Mesothelial cell of epicardium (in vitro differentiated cells): ENCODE measurements at places on chromosomes 7 and 10.

GRCh38 chr7:17009007-17009719 lies 127.4 kb upstream of the AGR3 start:
- H3K4me1 ChIP-seq: no peaks in the 10 kb centered on the region
- no peak overlapping the region for H3K4me3 ChIP-seq
- no peak for DNase-seq
- H3K36me3 ChIP-seq: peaks cover 9% of the 10 kb centered on the region

- H3K27ac ChIP-seq: peak overlapping the region; percentile 97
- H3K27me3 ChIP-seq: no peaks in the 10 kb centered on the region
- peaks cover 25% of the 10 kb centered on the region for H3K4me1 ChIP-seq
- H3K4me3 ChIP-seq: peak overlapping the region; percentile 75
Observed at GRCh38 chr10:102393411-102394078, 2.0 kb upstream of the NFKB2 start.

DNA sequence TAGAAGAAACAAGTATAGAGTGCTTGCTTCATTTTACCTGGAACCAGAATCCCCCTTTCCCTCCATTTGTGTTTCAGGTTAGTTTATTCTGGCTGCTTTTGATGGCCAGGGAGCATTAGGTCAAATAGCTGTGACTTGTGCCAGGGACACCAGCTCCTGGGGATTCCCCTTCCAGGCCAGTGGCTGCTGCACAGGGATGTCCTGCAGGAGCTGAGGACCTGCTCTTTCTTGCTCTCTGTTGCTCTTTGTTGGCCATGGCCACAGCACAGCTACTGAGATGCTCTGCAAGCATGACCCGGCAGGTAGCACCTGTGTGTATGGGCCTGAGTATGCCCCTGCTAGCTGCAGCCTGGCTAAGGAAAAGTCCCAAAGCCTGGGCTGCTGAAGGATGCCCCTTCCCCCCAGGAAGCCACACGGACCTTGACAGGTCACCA lies 208.9 kb downstream of the EBF3 start:
- H3K27me3 ChIP-seq: no peaks in the 10 kb centered on the region
- H3K36me3 ChIP-seq: peaks cover 16% of the 10 kb centered on the region
- no peak overlapping the region for H3K27ac ChIP-seq
- H3K4me3 ChIP-seq: no peak overlapping the region
- no peaks in the 10 kb centered on the region for H3K4me1 ChIP-seq

GRCh38 chr7:149319376-149319775 lies 57.4 kb downstream of the ZNF783 start:
- peaks cover 25% of the 10 kb centered on the region for H3K27me3 ChIP-seq
- no peak overlapping the region for H3K27ac ChIP-seq
- no peak for DNase-seq
- no peaks in the 10 kb centered on the region for H3K4me1 ChIP-seq
- H3K4me3 ChIP-seq: no peak overlapping the region

DNA sequence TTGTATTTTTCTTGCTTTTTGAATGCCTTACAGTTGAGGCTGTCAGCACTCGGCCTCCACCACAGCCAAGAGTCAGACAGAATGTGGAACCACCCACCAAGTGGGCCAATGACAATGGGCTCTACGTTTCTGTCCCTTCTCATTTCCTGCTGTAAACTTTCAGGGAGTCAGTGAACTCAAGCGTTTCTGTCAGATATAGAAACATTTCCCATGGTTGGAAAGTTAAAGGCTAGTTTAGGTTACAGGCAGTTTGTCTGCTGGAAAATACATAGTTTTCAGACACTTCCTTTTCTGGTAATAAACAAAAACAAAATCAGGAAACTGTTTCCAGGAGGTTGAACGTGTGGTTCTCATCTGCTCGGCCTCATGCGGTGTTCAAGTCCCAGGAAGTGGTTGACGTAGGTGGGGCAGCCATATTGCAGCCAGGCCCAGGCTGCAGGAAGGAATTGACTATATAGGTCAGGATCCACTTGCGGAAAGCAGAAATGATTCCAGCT lies 245.1 kb downstream of the CAMK1D start:
- no peaks in the 10 kb centered on the region for H3K36me3 ChIP-seq
- H3K4me3 ChIP-seq: no peak overlapping the region
- H3K4me1 ChIP-seq: no peaks in the 10 kb centered on the region
- H3K27ac ChIP-seq: no peak overlapping the region
- H3K27me3 ChIP-seq: peaks cover 7% of the 10 kb centered on the region

GRCh38 chr7:117393781-117394180 lies 33.5 kb downstream of the ASZ1 start:
- H3K27me3 ChIP-seq: no peaks in the 10 kb centered on the region
- H3K36me3 ChIP-seq: peaks cover 5% of the 10 kb centered on the region
- H3K4me1 ChIP-seq: no peaks in the 10 kb centered on the region
- H3K4me3 ChIP-seq: no peak overlapping the region

DNA sequence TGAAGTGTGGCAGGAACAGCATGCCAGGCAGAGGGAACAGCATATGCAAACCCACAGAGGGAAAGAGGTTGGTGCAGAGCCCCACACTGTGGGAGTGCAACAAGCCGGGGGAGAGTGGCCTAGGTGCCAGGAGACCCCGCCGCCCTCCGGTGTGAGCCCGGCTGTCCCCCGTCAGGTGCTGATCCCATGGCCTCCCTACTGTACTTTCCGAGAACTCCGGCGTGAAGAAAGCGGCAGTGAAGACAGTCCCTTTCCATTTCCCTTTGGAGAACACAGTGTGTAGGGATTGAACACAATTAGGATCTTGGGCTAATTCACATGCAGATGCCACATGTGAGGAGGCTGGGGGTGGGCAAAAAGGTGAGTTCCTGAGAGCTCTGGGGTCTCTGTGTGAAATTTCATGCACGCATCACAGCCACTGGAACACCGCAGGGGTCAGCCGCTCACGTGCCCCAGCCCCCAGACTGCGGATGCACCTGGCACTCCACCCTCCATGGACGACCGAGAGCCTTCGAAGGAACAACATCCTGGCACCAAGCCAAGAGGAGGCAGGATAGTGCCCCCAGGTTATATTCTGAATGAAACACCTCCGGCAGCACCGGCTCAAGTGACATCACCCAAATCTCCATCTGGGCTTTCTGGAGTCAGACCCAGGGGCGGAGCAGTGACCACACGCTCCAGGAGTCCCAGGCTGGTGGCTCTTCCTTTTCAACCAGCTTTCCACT lies 82.1 kb upstream of the PPP2R2D start:
- H3K27ac ChIP-seq: no peak overlapping the region
- no peaks in the 10 kb centered on the region for H3K4me1 ChIP-seq
- peak; percentile 32 for DNase-seq
- H3K27me3 ChIP-seq: peaks cover 24% of the 10 kb centered on the region

- no peaks in the 10 kb centered on the region for H3K27me3 ChIP-seq
- no peak overlapping the region for H3K27ac ChIP-seq
- DNase-seq: no peak
- no peaks in the 10 kb centered on the region for H3K36me3 ChIP-seq
- H3K4me1 ChIP-seq: peaks cover 13% of the 10 kb centered on the region
Observed at GRCh38 chr10:73959484-73960243, 38.3 kb upstream of the VCL start.

- no peak overlapping the region for H3K4me3 ChIP-seq
- H3K36me3 ChIP-seq: peaks cover 9% of the 10 kb centered on the region
- no peak for DNase-seq
- peaks cover 4% of the 10 kb centered on the region for H3K4me1 ChIP-seq
Observed at GRCh38 chr7:2564970-2565540, 6.3 kb downstream of the IQCE start.

GRCh38 chr10:327889-328852 lies 192.9 kb downstream of the ZMYND11 start:
- H3K4me3 ChIP-seq: no peak overlapping the region
- no peaks in the 10 kb centered on the region for H3K27me3 ChIP-seq
- H3K27ac ChIP-seq: no peak overlapping the region
- H3K36me3 ChIP-seq: peaks cover 27% of the 10 kb centered on the region
- DNase-seq: no peak

- H3K4me3 ChIP-seq: no peak overlapping the region
- H3K36me3 ChIP-seq: no peaks in the 10 kb centered on the region
- H3K27ac ChIP-seq: peak overlapping the region; percentile 17
- H3K27me3 ChIP-seq: no peaks in the 10 kb centered on the region
Observed at GRCh38 chr7:156897673-156898072, 4.7 kb upstream of the LMBR1 start.

- H3K4me1 ChIP-seq: peaks cover 8% of the 10 kb centered on the region
- H3K27me3 ChIP-seq: no peaks in the 10 kb centered on the region
- no peak overlapping the region for H3K4me3 ChIP-seq
Observed at GRCh38 chr10:69957886-69958555, 94.6 kb upstream of the MACROH2A2 start.

DNA sequence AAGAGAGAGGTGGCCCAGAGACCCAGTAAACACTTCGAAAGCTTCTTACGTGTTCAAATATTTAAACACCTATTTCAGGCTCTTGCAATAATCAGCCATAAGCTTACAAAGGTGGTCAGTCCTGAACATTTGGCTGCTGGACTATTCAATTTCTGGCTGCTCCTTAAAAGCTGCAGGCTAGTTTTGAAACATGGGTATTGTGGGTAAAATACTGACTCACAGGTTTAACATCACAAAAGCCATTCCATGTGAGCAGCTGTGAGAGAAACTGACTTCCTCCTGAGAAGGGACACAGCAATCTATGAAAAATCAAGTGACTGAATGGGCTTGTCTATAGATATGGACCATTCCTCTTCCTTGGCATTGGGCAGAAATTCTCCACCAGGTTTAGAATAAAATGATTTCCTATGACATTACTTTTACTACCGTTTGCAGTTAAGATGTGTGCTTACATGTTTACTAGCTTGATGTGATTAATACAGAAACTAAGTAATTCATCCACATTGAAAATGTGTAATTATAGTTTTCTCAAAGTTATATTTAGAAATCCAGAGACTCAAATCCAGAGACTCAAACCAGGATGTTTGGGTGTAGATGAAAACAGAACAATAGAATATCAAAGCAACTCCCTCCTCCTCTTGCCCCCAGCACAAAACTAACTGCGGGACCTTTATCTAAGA lies 252.3 kb downstream of the GATA3 start:
- peaks cover 33% of the 10 kb centered on the region for H3K4me1 ChIP-seq
- peaks cover 4% of the 10 kb centered on the region for H3K27me3 ChIP-seq
- no peak overlapping the region for H3K27ac ChIP-seq
- H3K4me3 ChIP-seq: no peak overlapping the region
- DNase-seq: no peak
- H3K36me3 ChIP-seq: no peaks in the 10 kb centered on the region

GRCh38 chr7:41448104-41448503 lies 254.8 kb downstream of the INHBA start:
- H3K4me1 ChIP-seq: peaks cover 26% of the 10 kb centered on the region

DNA sequence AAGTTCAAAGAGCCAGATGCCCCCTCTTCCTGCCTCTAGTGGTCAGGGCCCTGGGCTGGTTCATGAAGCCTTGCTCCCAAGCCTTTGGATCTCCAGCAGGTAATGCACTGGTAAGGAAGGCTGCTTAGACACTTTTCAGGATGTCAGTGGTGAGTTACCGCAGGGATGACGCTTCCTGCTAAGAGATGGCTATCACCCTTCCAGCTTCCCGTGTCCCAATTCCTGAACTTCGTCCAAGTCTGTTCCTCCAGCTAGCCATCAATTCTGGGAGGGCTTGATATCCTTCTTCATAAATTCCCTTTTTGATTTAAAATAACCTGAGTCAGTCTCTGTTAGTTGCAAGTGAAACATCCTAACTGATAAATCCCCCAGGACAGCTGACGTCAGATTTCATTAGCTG lies 221.2 kb downstream of the PLXNA4 start:
- no peak for DNase-seq
- H3K27ac ChIP-seq: no peak overlapping the region
- no peaks in the 10 kb centered on the region for H3K36me3 ChIP-seq
- H3K4me1 ChIP-seq: peaks cover 7% of the 10 kb centered on the region
- H3K27me3 ChIP-seq: peaks cover 62% of the 10 kb centered on the region
- H3K4me3 ChIP-seq: no peak overlapping the region

DNA sequence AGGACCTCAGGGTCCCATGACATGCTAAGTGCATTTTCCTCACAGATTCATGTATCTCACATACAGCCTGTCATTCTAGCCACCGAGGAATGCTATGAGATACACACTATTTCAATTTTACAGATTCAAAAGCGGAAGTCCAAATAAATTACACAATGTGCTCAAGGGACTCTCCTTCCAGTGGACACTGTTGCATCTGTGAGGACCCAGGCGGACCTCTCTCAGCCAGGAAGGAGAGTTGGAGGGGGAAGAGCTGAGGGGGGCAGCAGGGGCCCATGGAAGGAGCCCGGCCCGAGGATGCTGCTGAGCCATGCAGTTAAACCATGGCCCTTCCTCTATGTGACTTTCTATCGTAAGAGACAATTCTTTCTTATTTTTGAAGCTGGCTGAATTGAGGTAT lies 93.6 kb downstream of the VOPP1 start:
- H3K36me3 ChIP-seq: peaks cover 3% of the 10 kb centered on the region
- H3K27me3 ChIP-seq: no peaks in the 10 kb centered on the region
- H3K4me1 ChIP-seq: no peaks in the 10 kb centered on the region
- H3K27ac ChIP-seq: no peak overlapping the region
- H3K4me3 ChIP-seq: no peak overlapping the region
- no peak for DNase-seq

DNA sequence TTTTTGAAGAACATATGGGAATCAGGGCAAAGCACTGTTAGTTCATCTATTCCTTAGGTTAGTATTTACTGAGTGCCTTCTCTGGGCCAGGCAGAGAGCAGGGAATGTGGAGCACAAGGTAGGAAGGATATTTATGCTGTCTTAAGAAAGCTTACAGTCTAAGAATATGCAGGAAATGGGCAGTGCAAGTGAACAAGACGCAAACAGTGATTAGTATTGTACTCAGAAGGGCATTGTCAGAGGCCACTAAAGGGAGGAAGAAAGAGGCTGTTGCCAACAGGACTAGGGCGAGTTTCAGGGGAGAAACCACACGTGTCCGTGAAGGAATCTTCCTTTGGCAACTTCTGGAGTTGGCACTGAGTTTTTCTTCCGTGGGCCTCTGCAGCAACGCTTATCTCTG lies 552.8 kb upstream of the COBL start:
- H3K27ac ChIP-seq: no peak overlapping the region
- H3K27me3 ChIP-seq: no peaks in the 10 kb centered on the region
- no peak overlapping the region for H3K4me3 ChIP-seq
- H3K36me3 ChIP-seq: no peaks in the 10 kb centered on the region
- no peaks in the 10 kb centered on the region for H3K4me1 ChIP-seq

DNA sequence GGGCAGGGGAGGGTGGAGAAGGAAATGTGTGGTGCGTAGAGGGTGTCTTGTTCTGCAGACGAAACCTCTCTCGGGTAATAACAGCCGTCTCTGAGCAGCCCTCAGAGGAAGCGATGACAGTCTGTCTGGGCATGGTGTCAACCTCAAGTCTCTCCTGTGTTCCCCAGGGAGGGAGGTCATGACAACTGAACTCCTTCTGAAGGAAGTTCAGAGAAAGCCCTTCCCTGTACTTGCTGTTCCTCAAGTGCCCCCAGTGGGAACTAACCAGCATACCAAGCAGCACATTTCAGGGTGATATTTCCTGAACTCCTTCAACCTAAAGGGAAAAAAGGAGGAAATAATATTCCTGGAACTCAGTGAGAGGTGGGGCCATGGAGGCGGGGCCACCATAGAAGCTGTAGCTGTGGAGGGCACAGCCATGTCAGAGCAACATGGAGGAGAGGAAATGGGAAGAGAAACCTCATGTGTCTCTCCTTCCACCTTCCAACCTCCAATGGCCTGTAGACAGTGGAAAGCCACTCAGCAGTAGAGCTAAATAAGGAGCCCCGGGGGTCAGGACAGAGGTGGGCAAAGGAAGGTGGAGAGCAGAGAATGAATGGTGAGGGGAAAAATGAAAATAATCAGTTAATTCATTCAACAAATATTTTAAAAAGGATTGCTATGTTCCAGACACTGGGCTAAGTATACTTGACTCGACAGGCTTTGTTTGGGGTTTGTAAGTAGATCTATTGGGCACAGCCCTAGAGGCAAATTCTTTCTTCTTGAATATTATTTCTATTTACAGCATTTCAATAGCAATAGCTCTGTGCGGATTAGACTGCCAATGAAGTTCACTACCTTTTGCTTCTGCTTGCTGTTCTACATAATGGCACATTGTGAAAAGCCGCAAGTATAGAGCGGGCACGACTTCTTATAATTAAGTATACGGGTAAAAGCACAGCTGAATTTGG lies 61.0 kb upstream of the AOAH start:
- H3K27me3 ChIP-seq: no peaks in the 10 kb centered on the region
- peaks cover 24% of the 10 kb centered on the region for H3K4me1 ChIP-seq
- no peaks in the 10 kb centered on the region for H3K36me3 ChIP-seq
- H3K4me3 ChIP-seq: no peak overlapping the region
- no peak overlapping the region for H3K27ac ChIP-seq
